Stimulated activated CD8-positive, alpha-beta memory T cell treated with anti-CD3 and anti-CD28 coated beads, Interleukin-15, amount 100 ng/mL, for 24 hours (primary cell): ENCODE measurements at places on chromosomes 7 and 10.

- no peak for DNase-seq
Observed at GRCh38 chr10:120979435-120980278, 128.5 kb downstream of the WDR11 start.

DNA sequence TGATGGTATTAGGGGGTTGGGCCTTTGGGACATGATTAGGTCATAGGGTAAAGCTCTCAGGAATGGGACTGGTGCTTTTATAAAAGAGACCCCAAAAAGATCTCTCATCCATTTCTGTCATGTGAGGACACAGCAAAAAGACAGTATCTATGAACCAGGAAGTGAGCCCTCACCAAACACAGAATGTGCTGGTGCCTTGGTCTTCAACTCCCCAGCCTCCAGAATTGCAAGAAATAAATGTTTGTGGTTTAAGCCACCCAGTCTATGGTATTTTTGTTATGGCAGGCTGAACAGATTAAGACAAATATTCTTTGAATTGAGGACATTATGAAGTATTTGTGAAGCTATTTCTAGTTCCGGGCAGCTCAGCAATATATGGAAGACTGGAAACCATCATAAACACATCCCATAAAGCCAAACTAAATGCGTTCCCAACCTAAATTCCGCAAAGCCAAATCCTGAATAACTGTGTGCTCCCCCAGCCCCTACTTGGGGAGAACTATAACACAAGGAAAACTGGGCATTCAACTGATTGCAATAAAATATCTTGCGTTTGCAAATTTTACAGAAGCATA is 153.7 kb downstream of the GALNT17 start:
- no peak for DNase-seq

GRCh38 chr7:55065079-55065478 is 46.3 kb downstream of the EGFR start:
- no peak for DNase-seq

DNA sequence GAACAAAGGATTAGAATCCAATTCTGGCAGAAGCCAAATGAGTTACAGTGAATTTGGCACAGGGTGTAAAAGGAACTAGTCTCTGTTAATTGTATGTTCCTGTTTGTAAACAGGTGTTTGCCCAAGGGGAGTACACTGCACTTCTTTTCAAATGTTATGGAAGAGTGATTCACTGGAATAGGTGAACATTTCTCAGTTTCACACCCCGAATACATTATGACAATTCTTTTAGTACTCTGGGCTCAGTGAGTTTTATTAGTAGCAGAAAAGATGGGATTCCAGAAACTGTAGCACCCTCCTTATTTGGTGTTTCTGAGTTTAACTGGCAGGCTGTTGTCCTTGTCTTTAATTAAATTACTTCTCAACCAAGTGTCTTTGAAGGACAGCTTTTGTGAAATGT is 329.2 kb downstream of the BBS9 start:
- no peak for DNase-seq

DNA sequence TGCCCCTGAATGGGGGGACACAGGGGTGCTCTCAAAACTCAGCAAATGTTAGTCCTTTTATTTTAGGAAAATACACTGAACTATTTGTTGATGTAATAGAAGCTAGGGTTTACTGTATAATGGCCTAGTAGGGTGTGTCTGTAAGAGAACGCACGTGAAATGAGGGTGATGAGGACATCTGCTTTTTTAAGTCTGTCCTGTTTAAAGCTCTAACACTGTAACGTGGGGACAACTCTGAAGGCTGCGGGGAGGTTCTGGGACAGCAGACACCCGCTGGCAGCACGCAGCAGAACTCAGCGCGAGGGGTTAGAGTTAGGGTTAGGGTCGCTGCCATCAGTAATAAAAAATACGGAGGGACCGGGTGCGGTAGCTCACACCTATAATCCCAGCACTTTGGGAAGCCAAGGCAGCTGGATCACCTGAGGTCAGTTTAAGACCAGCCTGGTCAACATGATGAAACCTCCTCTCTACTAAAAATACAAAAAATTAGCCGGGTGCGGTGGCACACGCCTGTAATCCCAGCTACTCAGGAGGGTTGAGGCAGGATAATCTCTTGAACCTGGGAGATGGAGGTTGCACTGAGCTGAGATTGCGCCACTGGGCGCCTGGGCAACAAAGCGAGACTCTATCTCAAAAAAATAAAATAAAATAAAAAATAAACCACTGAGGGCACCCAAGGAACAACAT is 98.0 kb downstream of the CTBP2 start:
- DNase-seq, result no peak
